ENCODE measurements at places on chromosomes 2 and 18. TPM values are rescaled to one million over a fixed set of nuclear protein-coding genes. Genes with fewer than 3 reads are reported as not detected.

The FAM228A gene
- 3.9 TPM for total RNA-seq

The FBXO41 gene
- total RNA-seq: 4.7 TPM

The STAMBP gene
- 33.2 TPM for total RNA-seq

The PARD6G gene
- total RNA-seq: 4.1 TPM

The CD207 gene
- total RNA-seq: 0.78 TPM

The MAP2 gene
- 19.6 TPM for total RNA-seq

The ADCY3 gene
- 144 TPM for total RNA-seq

Data from aorta (tissue), 5 donors.